ENCODE measurements at places on chromosomes 4 and X.

- no peak for DNase-seq
Observed at GRCh38 chr4:61204353-61205060, 4.4 kb downstream of the ADGRL3 start.

GRCh38 chrX:3712051-3712869 is 1.2 kb downstream of the PRKX start:
- no peak for DNase-seq

- DNase-seq: no peak
Observed at GRCh38 chr4:165766976-165767375, 106.1 kb upstream of the TLL1 start.

- no peak for DNase-seq
Observed at GRCh38 chr4:161260819-161261218, 903.0 kb downstream of the FSTL5 start.

DNA sequence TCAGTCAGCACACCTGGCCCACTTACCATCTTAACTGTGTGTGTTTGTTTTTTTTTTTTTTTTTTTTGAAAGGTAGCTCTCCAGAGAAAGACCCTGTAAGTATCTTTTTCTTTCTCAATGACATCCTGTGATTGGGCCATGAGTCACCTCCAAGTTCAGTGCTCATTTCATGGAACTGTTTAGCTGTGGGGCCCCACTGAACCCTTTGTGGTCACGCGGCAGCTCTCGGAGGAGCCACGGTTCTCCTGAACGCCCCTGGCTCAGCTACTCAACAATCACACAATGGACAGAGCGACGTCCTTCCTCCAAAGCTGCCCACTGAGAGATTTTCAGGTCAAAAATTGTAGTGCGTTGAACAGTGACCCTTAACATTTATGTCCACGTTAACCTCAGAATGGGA is 14.2 kb upstream of the IL3RA start:
- DNase-seq: no peak

DNA sequence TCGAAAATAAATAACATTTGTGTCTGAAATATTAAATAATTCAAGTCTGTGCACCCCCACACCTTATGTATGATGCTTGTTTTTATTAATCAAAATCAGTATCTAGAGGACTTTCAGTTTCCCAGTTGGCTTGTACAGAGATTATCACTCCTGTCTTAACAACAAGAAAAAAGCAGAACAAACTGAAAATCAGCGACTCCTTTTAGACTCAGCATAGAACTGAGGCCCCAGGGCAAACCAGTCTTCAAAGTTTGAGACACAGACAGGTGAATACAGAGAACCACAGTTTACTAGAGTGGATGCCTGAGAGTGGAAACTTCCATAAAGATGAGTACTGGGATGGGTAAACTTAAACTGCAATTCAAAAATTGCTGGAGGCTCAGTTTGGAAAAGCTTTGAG is 142.8 kb upstream of the KLF8 start:
- no peak for DNase-seq

- DNase-seq: no peak
Observed at GRCh38 chr4:7195141-7195515, 2.8 kb downstream of the SORCS2 start.

DNA sequence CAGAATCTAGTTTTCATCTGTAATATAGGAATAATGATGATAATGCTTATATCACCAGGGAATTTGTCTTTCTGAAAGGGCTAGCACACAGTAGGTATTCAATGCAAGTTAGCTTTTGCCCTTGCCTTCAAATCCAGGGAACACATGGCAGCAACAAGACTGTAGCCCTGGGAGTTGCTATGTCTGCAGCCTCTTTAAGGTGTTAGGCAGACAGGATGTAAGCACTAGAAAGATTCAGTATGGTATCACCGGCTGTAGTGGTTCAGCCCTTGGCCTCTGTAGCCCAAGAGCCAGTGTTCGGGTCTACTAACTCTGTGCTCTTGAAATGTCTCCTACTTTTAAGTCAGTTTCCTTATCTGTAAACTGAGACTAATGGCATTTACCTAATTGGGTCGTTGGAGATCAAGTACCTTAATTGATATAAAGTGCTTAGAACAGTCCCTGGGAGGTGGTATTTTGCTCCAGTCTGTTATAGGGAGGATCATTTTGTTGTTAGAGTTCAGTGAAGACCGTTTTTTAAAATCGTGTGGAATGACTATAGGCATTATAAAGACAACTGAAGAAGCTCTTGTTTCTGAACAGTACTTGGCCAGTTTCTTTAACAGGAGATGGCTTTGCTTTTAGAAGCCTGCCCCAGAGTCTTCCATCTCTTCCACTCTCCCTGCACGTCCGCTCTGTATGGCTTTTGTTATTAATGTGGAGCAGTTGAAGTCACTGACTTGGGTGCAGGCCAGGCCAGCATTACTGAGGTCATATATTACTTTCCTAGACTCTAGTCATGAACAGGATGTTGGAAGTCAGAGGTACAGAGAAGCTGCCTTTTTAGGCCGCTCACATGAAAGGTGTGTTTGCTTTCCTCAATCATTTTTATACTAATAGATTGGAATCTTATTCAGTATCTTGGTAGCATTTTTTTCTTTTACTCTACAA is 44.8 kb downstream of the GAB1 start:
- DNase-seq: no peak

GRCh38 chr4:81667539-81667938 is 195.8 kb upstream of the RASGEF1B start:
- no peak for DNase-seq

DNA sequence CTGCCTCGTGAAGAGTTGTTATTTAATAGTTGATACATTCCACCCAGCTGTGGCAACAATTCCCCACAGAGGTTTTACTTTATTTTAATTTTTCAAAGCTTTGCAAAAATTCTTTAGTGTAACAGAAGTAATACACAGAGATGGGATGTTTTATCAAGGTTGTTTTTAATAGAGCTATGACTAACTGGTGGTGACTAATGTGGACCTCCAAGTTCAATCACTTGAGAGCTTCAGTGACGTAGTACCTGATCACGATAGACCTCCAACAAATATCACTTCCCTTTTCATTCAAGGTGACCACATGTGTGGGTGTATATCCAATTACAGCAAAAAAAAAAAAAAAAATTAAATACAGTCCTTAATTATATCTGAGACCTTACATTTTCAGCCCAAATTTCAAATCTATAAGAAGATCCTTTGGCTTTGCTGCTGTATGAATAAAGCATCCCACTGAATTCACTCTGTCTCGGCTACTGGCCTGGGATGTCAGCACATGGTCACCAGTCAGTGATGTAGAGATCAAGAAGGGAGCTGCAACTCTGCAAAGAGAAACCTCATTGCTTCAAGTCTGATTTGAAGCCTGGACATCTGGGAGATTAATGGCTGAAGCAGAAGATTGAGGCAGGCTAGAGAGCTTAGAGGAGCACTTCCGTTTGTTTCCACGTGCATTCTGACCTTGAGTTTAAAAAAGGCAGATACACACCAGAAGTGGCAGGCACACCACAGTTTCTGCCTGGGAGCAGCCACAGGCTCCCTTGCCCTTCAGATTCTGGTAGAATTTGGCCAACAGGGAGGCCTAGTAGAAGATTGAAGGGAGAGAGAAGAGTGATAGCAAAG is 345.9 kb upstream of the NOCT start:
- DNase-seq: no peak

DNA sequence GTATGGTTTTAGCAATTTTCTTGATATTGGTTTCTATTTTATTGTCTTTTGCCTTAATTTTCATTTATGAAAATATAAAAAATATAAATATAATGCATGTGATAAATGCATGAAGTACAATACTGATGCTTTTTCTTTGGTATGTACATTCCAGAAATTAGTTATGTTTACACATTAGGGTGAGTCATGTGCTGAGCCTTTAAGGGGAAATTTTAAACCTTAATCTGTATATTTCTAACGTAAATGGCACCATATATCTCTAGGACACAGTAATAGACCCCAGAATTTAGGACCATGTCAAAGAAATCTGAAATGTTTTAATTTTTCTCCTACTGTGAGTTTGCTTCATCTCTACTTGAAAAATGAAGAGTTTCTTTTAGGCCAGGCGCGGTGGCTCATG is 117.8 kb upstream of the SPRY1 start:
- no peak for DNase-seq

GRCh38 chr4:52813546-52813945 is 48.6 kb upstream of the RASL11B start:
- DNase-seq: no peak

DNA sequence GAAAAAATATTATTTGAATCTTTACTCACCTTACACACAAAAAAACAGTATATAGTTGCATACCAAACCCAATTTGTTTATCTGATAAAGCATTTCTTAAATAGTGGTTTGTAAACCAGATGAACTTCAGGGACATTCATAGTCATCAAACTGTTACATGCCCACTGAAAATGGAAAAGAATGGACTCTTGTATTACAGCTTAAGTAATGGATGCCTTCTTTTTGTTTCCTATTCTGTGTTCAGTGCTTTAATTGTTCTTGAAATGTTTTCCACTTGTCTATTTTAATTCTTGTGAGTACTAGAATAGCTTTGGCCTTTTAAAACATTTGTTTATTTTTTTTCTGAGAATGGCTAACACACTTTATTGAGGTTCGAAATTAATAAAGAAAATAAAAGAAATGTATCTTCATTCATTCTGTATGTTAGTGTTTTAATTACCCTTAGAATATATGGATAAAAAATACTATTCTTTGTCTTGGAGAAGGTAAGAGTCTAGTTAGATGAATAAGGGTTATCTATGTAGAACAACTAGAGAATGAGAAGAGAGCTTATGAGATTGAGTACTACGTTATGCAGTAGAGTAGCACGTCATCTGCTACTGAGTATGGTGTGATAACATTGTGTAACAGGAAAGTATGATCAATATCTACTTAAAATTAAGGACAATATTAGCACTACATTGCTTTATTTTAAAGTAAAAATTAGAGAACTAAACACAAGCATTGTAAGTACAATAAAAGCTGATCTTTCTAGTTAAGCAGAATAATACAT is 9.9 kb downstream of the CPEB2 start:
- no peak for DNase-seq

DNA sequence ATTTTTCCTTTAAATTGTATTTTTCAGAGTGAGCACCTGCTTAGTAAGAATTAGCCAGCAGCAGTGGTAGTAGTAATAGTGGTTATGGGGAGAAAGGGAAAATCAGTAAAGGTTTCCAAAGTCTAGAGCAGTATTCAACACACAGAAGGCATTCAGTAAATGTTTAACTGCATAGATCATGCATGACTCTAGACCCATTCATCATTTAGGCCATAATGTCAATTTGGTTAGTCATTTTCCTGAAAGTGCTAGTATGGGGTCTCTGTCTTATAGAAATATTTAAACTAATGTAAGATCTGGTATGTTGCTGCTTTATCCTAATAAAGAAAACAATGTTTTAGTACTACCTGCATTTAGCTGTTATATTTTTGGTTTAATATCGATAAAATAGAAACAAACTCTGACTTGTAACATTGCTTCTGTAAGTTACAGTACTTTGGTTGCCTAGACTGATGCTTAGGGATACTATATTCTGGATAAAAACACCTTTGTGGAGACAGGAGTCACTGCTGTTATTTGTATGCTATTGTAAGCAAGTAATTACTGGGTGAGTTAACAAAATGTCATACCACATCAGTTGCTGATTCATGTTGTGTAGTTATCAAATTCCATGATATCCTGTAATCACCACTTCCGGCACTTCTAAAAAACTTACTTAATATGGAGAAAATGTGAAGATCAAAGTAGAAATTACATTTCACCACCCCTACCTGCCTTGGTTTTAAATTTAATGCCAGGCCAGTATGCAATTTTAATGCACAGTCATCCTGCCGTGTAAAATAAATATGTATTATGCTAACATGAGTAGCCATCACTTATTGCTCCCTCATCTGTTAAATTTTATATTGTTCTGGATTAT is 115.8 kb upstream of the BMPR1B start:
- no peak for DNase-seq

GRCh38 chr4:170229006-170229405 is 139.2 kb upstream of the AADAT start:
- no peak for DNase-seq
